ENCODE measurements at places on chromosomes 7 and 10. TPM values are rescaled to one million over a fixed set of nuclear protein-coding genes. Genes with fewer than 3 reads are reported as not detected.

Gene SFTPA1
- not detected for total RNA-seq

Gene HMX2
- total RNA-seq, result not detected

Gene CRPPA
- 0.97 TPM for total RNA-seq

Gene LIPF
- not detected for total RNA-seq

Gene SEMA3A
- 2.4 TPM for total RNA-seq

Gene ACSM6
- not detected for total RNA-seq

Gene SAMD9
- 13.0 TPM for total RNA-seq

Gene TCF7L2
- total RNA-seq, result 4.0 TPM

Gene GSAP
- 4.0 TPM for total RNA-seq

Measured in bladder microvascular endothelial cell (primary cell).